ENCODE measurements at places on chromosomes 1 and 21. TPM values are rescaled to one million over a fixed set of nuclear protein-coding genes. Genes with fewer than 3 reads are reported as not detected.

TOMM40L gene
- total RNA-seq: 13.7 TPM

- H3K27me3 ChIP-seq: peaks cover 11% of the 10 kb centered on the region
- H3K4me3 ChIP-seq: no peak overlapping the region
- no peak for DNase-seq
- H3K27ac ChIP-seq: no peak overlapping the region
- peaks cover 2% of the 10 kb centered on the region for H3K36me3 ChIP-seq
- H3K4me1 ChIP-seq: no peaks in the 10 kb centered on the region
These were observed 145.9 kb upstream of the ATP1B1 start for GRCh38 chr1:168960595-168960994.

- peak overlapping the region; percentile 20 for H3K27ac ChIP-seq
- no peaks in the 10 kb centered on the region for H3K36me3 ChIP-seq
- H3K4me1 ChIP-seq: peaks cover 14% of the 10 kb centered on the region
- no peaks in the 10 kb centered on the region for H3K27me3 ChIP-seq
These were observed 24.7 kb upstream of the ADGRB2 start for GRCh38 chr1:31788825-31789256.

- DNase-seq: no peak
- no peak overlapping the region for H3K4me3 ChIP-seq
- H3K27me3 ChIP-seq: peaks cover 4% of the 10 kb centered on the region
- no peaks in the 10 kb centered on the region for H3K4me1 ChIP-seq
These were observed 73.8 kb upstream of the ZNF678 start for GRCh38 chr1:227489572-227489971.
